Activated CD4-positive, alpha-beta T cell treated with anti-CD3 and anti-CD28 coated beads, Interleukin-2, amount 10 ng/mL, durations not matched to agents 7 days and 5 days (primary cell): ENCODE measurements at places on chromosomes 13 and 19. TPM values are rescaled to one million over a fixed set of nuclear protein-coding genes. Genes with fewer than 3 reads are reported as not detected.
A peak's percentile ranks its signal among the peaks of the same experiment; 100 is the strongest.

The ZNF836 gene
- 23.5 TPM for total RNA-seq

The ZNF90 gene
- 11.0 TPM for total RNA-seq

The ZNF610 gene
- total RNA-seq: 2.1 TPM

The EBI3 gene
- total RNA-seq: 1.2 TPM

DNA sequence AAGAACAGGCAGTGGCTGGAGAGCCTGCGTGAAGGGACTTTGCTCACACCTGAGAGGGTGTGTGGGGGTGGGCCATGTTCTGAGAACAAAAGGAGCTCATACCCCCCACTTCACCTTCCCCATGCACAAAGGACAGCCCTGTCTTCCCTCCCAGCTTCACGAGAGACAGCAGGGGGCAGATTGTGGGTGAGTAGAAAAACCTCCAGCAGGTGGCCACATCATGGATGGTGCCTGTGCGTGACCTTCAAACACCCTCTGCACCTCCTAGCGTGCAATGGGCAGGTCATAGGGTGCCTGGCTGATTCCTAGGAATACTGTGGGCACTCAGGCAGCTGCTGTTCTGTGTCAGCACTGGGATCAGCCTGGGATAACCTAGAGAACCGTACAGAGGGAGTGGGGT, 36.3 kb upstream of the PSG9 start:
- H3K4me3 ChIP-seq: no peak overlapping the region
- peaks cover 3% of the 10 kb centered on the region for H3K27me3 ChIP-seq
- no peaks in the 10 kb centered on the region for H3K4me1 ChIP-seq
- H3K36me3 ChIP-seq: no peaks in the 10 kb centered on the region
- no peak for DNase-seq

DNA sequence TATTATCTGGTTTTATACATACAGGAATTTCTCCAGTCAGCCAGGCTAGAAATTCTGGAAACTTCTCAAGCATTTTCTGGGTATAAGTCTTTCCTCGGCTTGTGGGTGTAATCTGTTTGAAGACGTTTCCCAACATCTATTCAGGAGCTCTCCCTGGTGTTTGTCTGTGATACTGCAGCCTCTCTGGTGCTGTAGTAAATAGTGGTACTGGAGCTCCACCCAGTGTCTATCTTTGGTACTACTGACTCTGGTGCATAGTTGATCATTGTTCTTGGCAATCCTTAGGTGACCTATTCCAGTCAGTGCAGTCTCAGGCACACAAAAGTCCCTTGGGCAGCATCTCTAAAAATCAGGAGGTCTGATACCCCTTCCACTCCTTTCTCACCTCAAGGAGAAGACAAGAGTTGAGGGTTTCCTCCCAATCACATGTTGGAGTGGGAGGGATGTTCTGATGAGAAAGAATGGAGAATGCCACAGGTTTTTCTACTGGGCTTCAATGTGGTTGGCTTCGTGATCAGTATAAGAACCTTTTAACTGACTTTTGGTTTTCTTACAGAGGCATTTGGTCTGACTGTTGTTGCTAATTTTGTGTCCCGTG, 115.5 kb downstream of the CYSLTR2 start:
- no peak overlapping the region for H3K4me3 ChIP-seq
- peak; percentile 92 for DNase-seq
- peaks cover 41% of the 10 kb centered on the region for H3K27me3 ChIP-seq

GRCh38 chr19:38400361-38400760, 2.5 kb upstream of the FAM98C start:
- no peak overlapping the region for H3K4me3 ChIP-seq
- H3K27me3 ChIP-seq: no peaks in the 10 kb centered on the region
- peak overlapping the region; percentile 54 for H3K27ac ChIP-seq
- no peak for DNase-seq

DNA sequence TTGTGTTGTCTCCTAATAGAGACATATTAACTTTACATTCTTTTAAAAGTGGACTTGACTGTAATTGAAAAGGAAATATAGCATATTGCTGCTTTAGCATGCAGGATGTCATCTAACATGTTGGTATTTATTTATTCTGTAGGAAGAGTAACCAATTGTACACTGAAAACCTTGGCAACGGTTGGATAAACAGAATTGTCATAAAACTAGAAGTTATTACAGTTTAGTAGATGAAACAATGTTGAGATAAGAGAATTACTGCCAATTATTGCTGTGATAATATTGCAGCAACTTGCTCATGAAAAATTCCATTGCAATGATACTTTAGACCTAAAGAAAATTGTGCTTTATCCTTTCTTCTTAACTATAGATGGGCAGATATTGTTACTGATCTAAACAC, 7.6 kb upstream of the ERCC5 start:
- peaks cover 11% of the 10 kb centered on the region for H3K36me3 ChIP-seq
- H3K4me1 ChIP-seq: no peaks in the 10 kb centered on the region
- H3K4me3 ChIP-seq: no peak overlapping the region

DNA sequence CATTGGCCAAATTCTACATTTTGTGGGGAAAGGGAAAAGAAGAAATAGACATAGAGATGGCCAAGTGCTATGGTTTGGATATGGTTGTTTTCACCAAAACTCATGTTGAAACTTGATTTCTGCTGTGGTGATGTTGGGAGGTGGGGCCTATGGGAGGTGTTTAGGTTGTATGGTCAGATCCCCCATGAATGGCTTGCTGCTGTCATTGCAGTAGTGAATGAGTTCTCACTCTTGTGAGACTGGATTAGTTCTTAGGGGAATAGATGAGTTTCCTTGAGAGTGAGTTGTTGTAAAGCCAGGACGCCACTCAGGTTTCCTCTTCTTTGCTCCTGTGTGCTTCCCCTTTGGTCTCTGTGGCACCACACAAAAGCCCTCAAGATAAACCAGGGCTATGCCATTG, 242.6 kb upstream of the RFC3 start:
- no peak overlapping the region for H3K4me3 ChIP-seq
- DNase-seq: no peak
- H3K27ac ChIP-seq: no peak overlapping the region
- peaks cover 3% of the 10 kb centered on the region for H3K27me3 ChIP-seq

DNA sequence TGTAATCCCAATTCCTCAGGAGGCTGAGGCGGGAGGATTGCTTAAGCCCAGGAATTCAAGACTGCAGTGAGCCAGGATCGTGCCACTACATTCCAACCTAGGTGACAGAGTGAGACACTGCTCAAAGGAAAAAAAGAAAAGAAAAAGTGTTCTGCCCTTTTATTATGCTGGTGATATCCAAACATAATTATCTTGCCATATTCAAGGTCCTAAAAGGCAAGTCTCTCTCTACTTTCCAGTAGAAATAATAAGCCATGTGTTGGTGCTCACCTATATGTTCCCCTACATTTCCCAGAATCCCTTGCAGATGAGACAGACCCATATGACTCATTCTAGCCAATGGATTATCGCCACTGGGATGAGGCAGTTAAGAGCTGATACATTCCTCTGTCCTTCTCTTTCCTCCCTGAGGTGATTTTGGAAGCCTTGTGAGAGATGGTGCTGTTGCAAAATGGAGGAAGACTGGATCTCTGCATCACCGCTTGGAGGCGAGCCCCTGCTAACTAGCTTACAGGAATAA, 58.3 kb upstream of the MRI1 start:
- H3K36me3 ChIP-seq: no peaks in the 10 kb centered on the region
- no peak overlapping the region for H3K27ac ChIP-seq
- H3K4me1 ChIP-seq: no peaks in the 10 kb centered on the region
- no peak for DNase-seq
- H3K27me3 ChIP-seq: peaks cover 5% of the 10 kb centered on the region

DNA sequence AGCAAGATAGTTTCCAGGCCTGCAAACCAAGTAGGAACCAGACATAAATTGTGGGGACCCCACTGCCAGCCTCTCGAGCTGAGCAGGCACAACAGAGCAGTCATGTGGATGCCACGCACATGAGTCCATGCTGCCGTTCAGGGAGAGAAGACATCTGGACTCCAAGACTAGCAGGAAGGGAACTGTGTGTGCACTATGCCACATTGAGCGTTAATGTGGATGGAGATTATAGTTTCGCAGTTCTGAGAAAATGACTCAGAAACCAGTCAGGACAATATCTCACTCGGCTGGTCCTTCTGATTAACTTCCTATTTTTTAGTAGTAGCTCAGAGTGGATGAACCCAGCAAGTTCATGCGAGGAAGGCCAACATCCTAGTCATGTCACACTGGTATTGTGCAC, 124.9 kb downstream of the CRYL1 start:
- no peaks in the 10 kb centered on the region for H3K36me3 ChIP-seq
- no peak overlapping the region for H3K4me3 ChIP-seq
- peaks cover 2% of the 10 kb centered on the region for H3K27me3 ChIP-seq
- peaks cover 27% of the 10 kb centered on the region for H3K4me1 ChIP-seq
- no peak overlapping the region for H3K27ac ChIP-seq

- no peak for DNase-seq
- H3K4me3 ChIP-seq: no peak overlapping the region
- H3K27me3 ChIP-seq: no peaks in the 10 kb centered on the region
- H3K27ac ChIP-seq: no peak overlapping the region
Measured at GRCh38 chr19:16168465-16169081, 4.8 kb downstream of the CIB3 start.

DNA sequence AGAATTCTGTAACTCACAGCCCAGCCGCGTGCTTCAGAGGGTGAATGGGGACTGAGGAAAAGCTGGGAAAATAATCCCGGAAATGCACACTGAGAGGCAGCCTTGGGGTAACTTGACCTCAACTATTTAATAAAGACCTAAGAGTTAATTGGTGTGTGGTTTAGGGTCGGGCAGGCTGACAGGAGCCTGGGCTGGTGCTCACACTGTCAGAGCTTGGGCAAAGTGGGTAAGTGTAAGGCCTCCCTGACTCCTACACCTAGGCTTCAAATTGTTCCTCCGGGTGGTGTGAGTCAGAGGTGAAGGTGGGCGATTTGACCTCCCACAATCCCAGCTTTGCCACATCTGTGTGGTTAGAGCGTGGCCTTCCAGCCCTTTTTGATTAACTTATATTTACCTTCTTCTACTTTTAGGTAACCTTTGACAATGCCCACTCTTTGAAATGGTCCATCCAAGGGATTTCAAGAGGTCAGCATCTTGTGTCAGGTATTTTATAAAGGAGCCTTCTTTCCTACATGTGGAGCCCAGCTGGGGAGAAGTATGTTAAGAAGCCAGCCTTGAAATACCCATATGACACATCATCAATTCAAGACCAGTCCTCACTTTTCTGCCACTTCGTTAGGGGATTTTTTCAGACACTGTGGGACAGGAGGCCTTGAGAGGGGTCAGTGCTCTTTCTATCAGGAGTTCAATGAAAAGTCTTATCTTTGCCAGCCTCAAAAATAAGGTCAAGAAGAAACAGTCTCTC, 114.2 kb downstream of the NUFIP1 start:
- no peaks in the 10 kb centered on the region for H3K36me3 ChIP-seq
- no peak overlapping the region for H3K27ac ChIP-seq
- no peaks in the 10 kb centered on the region for H3K4me1 ChIP-seq
- peaks cover 6% of the 10 kb centered on the region for H3K27me3 ChIP-seq

DNA sequence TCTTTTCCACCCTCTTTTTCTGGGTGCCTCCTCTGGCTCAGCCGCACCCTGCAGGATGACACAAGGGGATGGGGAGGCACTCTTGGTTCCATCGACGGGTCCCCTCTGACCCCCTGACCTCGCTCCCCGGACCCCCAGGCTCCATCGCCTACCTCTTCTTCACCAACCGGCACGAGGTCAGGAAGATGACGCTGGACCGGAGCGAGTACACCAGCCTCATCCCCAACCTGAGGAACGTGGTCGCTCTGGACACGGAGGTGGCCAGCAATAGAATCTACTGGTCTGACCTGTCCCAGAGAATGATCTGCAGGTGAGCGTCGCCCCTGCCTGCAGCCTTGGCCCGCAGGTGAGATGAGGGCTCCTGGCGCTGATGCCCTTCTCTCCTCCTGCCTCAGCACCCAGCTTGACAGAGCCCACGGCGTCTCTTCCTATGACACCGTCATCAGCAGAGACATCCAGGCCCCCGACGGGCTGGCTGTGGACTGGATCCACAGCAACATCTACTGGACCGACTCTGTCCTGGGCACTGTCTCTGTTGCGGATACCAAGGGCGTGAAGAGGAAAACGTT, 24.0 kb downstream of the LDLR start:
- no peaks in the 10 kb centered on the region for H3K27me3 ChIP-seq
- no peak for DNase-seq
- H3K4me3 ChIP-seq: no peak overlapping the region
- no peak overlapping the region for H3K27ac ChIP-seq
- no peaks in the 10 kb centered on the region for H3K4me1 ChIP-seq

DNA sequence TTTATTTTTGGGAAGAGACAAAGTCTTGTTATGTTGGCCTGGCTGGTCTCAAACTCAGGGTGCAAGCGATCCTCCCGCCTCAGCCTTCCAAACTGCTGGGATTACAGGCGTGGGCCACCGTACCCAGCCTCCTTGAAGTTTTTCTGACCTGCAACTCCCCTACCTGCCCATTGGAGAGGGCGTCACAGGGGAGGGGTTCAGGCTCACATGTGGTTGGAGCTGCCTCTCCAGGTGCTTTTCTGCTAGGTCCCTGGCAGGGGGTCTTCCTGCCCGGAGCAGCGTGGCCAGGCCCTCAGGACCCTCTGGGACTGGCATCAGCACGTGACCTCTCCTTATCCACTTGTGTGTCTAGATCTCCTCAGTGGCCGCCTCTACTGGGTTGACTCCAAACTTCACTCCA, 27.2 kb downstream of the LDLR start:
- peak overlapping the region; percentile 10 for H3K27ac ChIP-seq
- no peak for DNase-seq
- peaks cover 61% of the 10 kb centered on the region for H3K36me3 ChIP-seq
- no peak overlapping the region for H3K4me3 ChIP-seq

DNA sequence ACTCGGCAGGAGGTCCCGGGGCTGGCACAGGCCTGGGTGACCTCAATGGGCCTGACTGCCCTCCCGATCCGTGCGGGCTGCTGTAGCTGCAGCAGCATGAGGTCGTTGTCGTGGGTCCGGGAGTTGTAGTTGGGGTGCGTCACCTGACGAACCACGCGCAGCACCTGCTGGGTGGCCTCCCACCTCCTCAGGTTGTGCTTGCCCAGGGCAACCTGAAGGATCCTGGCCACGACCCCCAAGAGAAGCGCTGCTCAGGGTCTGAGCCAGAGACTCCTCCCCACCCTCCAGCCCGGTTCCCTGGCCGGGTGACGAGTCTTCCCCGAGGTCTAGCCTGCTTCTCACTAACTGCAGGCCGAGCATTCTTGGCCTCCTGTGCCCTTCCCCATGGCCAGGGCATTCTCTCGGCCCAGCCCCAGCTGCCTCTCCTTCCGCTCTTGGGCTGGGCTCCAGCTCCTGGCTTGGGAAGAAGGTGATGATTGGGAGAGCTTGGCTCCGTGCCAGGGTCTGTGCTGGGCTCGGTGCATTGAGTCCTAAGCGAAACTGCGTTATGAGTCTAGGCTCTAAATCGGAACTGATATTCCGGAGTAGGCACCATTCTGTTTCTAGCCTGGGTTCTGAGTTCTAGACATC, 3.1 kb downstream of the KLK14 start:
- no peaks in the 10 kb centered on the region for H3K4me1 ChIP-seq
- no peak overlapping the region for H3K27ac ChIP-seq
- DNase-seq: no peak
- H3K4me3 ChIP-seq: no peak overlapping the region
- H3K27me3 ChIP-seq: peaks cover 11% of the 10 kb centered on the region
